ENCODE measurements at places on chromosomes 7 and 10.

- no peak for DNase-seq
Measured at GRCh38 chr7:47227762-47228177, 354.1 kb downstream of the TNS3 start.

- DNase-seq, result no peak
Measured at GRCh38 chr10:111478651-111479050, 401.8 kb downstream of the ADRA2A start.

DNA sequence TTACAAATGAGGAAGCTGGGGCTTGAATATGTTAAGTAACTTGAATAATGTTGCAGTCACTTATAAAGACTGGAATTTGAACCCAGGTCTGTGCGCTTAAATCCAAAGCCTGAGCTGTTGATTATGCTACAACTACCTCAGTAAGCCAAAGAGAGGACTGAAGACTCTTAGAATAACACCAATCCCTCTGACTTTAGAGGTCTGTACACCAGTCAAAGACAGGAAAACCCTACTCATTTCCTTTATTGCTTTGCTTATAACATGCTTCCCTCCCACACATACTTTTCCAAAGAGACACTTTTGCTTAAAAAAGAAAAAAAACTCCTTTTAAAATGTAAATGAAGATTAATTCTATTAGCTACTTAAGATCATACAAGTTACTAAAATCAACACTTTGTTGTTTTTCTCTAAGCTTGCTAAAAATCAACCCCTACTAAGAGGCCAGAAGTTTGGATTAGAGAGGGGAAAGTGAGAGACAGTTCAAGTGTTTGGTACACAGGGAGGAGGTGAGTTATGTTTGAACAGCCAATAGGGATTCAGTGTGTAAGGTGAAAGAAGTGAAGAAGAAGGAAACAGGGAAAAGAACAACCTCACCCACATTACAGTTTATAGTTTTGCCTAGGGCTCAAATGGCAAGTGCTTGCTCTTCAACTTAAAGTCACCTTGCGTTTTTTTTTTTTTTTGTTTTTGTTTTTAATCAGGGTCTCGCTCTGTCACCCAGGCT, 74.8 kb downstream of the MDH2 start:
- no peak for DNase-seq

DNA sequence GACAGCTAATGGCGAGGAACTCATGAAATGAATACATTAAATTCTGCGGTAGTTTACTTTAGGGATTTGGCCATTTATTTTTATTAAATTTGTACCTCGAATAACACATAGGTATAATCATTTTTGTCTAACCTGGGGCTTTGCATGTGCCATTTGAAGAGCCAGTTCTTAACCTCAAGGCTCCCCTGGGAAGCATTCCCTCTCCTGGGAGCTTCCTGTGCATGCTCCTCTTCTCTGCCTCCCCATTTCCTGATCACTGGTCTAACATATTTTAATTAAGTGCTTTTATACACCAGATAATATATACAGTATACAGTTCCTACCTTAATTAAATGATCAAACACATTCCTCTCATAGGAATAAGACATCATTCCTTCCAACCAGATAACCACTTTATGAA, 183.9 kb upstream of the FZD1 start:
- DNase-seq, result no peak

GRCh38 chr10:3330663-3331062, 158.1 kb upstream of the PITRM1 start:
- DNase-seq, result no peak

Data from thoracic aorta (tissue), 2 donors.